ENCODE measurements at places on chromosomes 5 and 9. TPM values are rescaled to one million over a fixed set of nuclear protein-coding genes. Genes with fewer than 3 reads are reported as not detected.

SPRY4 gene
- total RNA-seq: 0.20 TPM

- DNase-seq: peak; percentile 28
Observed at GRCh38 chr5:9903801-9904200, 273.6 kb upstream of the TAS2R1 start.

GRCh38 chr5:174910245-174910737, 185.9 kb downstream of the MSX2 start:
- DNase-seq: peak; percentile 52

ANAPC2 gene
- total RNA-seq: 38.2 TPM

PCDHGA5 gene
- 0.24 TPM for total RNA-seq

DNA sequence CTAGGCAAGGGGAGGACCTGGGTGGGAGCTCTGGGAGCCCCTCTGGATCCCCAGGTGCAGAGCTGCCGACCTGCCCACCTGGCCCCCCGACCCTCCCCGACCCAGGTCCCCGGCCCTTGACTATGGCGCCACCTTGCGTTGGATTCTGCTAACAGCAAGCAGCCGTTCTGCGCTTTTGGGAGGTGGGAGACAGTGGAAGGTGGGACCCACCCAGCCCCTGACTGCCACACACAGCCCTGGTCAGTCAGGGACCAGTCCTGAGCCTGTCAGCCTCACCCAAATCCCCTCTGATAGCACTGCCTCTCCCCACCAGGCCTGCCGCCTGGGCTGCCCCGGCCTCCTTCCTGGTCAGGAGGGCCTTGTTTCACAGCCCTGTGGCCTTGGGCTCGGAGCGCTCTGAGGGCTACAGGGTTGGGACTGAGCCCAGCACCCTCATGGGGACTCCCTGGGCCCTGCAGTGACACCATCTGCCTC, 77.9 kb downstream of the HMCN2 start:
- no peak for DNase-seq

HAVCR1 gene
- 54.8 TPM for total RNA-seq

DNA sequence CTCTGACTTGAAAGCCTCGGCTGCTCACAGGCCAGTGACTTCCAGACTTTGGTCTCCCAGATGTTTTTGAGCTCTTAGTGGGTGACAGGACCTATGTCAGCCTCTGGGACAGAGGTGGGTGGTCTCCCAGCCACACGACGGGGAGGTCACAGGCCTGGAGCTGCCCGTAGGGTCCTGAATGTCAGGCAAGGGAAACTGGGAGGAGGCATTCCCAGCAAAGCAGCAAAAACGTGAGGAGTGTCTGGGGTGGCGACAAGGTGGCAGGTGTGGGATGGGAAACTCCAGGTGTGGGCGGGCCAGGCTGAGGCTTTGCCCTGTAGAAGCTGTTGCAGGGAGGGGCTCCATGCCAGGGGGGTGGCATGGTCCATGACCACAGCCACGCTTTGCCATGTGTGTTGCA, 110.5 kb downstream of the CACNA1B start:
- DNase-seq: no peak
